ENCODE measurements at places on chromosomes 3 and 15. TPM values are rescaled to one million over a fixed set of nuclear protein-coding genes. Genes with fewer than 3 reads are reported as not detected.

Gene GOLGA8S
- 0.07 TPM for total RNA-seq

DNA sequence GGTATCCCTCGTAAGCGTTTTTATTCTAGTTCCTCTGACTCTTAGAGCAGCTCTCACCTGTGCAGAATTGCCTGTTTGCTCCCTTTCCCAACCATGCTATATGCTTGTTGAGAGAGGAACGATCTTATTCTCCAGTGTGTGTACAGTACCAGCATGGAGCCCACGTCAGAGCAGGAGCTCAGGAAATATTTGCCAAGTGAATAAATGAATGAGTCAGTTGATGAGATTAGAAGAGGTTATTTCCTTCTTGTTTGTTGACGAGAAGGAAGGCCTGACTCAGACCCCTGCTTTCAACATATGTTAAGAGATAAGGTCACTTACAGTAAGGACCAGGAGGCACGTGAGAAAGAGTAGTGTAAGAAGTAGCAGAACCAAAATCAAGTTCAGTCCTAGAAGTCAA lies 106.3 kb upstream of the ABHD17C start:
- DNase-seq = no peak

DNA sequence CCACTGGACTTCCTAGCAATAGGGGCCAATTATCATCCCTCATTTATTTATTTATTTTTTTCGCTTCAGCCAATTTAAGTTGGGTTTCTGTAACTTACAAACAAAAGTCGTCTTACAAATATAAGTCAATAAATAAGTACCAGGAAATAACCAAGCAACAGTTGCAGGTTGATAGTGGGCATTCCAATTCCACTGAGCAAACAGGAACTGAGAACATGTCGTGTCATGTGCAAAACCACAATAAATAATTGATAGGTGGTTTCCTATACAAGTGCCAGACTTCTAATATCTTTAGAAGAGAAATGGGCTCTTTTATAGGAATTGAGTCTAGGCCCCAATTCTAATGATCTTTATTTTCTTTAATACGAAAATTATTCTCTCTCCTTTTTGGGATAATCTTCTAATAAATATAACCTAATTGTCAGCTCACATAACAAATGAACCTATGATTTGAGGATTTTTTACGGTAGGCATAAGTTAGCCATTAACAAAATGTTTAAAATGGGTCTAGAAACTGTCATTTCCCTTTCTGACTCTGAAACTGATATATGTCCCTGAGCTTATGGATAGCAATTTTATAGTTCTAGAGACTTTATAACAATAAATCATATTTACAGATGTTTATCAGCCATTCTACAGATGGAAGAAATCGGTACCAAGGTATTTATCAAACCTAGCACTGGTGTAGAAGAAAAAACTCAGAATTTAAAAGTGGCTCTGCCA lies 571.8 kb downstream of the FOXP1 start:
- no peak for DNase-seq

- no peak for DNase-seq
Measured at GRCh38 chr3:49506906-49507305, 36.8 kb downstream of the DAG1 start.

DNA sequence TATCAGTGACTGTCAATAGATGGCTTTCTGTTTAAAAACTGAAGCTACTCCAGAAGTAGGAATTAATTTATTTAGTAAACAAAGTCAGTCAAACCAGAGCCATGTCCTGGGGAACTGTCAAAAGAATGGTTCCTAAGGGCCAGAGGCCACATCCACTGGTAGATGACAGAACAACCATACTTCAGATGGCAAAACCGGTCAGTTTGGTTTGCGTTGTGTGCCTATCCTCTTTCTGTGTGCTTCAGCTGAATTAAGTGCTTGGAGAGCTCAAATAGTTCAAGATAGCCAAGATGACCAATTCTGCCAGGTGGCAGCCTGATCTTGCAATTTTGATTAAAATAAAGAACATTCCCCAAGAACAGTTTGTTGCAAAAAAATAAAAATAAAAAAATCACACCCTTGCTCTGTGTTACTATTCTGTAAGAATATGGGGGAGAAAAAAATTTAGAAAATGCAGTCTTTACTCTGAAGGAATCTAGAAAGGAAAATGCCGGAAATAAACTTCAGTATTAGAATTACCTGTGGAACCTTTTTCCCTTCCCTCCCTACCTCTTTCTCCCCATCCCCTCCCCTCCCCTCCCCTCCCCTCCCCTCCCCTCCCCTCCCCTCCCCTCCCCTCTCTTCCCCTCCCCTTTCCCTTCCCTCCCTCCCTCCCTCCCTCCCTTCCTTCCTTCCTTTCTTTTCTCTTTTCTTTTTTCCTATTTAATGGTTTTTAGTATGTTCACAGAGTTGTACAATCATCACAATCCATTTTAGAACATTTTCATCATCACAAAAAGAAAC lies 2.5 kb downstream of the MAP3K13 start:
- no peak for DNase-seq

DNA sequence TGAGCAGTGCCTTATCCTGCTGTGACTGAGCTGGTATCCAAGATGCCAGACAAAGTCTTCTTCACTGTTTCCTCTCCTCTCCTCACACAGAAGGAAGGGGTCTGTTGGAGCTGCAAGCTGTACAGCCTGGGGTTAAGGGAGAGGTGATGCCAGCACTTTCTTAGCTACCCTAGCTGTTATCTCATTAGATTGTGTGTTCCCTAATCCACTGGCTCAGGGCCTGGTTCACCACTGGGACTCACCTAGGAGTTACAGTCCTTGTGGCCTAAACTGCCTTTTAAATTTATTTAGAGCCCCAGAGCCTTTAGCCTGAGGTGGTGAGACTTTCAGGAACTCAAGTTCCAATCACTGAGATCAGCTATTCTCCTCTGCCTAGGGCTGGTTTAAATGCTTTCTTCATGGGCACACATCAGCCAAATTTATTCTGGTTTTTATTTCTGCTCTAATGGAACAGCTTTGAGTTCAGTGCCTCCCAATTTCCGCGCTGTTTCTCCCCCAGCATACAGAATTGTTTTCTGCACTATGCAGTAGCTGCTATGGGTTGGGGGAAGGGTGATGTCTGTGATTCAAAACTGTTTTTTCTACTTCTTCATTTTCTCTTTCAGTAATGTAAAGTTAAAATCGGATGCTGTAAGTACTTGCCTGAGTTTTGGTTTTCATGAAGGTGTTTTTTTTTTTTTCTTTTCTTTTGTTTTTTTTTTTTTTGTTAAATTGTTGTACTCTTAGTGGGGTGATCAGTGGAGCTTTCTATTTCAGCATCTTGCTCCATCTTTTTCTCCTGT lies 198.8 kb downstream of the DOCK3 start:
- DNase-seq = no peak

Gene CHL1
- total RNA-seq = not detected

GRCh38 chr3:126527006-126527405 lies 3.1 kb downstream of the CHST13 start:
- DNase-seq = no peak

Gene NR2F2
- not detected for total RNA-seq

GRCh38 chr3:75781079-75781745 lies 4.1 kb downstream of the ZNF717 start:
- DNase-seq = no peak

- DNase-seq = peak; percentile 63
Measured at GRCh38 chr15:78618490-78618934, 2.3 kb downstream of the CHRNA3 start.

DNA sequence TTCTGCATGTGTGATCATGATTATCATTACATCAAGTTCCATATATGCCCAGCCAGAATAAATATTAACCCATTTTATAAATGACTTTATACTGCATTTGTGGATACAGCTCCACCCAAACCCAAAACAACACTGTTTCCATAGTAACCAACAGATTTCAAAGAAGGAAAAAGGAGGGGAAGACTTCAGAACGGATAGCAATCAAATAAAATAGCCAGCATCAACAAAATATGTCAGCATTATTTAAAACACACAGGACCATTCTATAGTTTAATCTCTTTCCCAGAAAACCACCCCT lies 114.4 kb downstream of the FOXP1 start:
- no peak for DNase-seq

DNA sequence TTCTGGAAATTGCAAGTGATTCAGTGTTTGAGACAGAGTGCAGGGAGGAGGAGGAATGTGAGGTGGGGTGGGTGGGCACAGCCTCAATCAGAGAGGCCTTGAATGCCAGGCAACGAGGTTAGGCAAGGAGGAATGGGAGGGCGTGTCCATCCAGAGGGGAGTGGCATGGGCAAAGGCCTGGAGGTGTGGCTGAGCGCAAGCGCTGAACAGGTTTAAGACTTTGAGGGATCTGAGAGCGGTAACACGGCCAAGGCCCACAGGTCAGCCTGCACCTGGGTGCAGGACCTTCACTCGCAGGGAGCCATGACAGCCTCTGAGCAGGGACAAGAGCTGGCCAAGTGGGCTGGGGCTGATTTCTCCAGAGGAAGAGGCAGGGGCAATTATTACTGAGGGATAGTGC lies 125.9 kb downstream of the TPRA1 start:
- DNase-seq = no peak

Gene TRPM1
- total RNA-seq = not detected

Gene PLIN1
- 0.12 TPM for total RNA-seq

GRCh38 chr15:38647683-38648082 lies 83.1 kb upstream of the RASGRP1 start:
- no peak for DNase-seq

Gene QRICH1
- total RNA-seq = 206 TPM

- DNase-seq = no peak
Measured at GRCh38 chr3:157139938-157140534, 19.9 kb downstream of the CCNL1 start.

GRCh38 chr3:141828890-141829289 lies 47.6 kb upstream of the ATP1B3 start:
- no peak for DNase-seq

GRCh38 chr3:32399030-32399620 lies 7.5 kb downstream of the CMTM7 start:
- peak; percentile 35 for DNase-seq

DNA sequence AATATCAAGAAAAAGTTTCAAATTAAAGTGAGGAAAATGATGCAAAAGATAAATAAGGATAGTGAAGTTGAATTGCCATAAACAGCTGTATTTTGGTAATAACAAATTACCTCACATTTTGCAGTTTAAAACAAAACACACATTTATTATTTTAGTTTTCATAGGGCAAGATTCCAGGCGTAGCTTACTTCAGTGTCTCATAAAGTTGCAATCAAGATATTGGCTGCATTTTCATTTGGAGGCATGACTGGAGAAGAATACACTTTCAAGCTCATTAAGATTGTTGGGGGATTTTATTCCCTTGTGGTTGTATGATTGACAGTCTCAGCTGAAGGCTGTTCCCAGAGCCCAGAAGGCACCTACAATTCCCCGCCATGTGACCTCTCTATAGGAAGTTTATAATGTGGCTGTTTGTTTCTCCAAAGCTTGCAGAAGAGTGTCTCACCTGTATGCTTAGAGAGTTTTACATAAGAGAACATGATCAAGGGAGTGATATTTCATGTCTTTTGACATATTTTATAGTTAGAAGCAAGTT lies 151.4 kb downstream of the OTOL1 start:
- no peak for DNase-seq

DNA sequence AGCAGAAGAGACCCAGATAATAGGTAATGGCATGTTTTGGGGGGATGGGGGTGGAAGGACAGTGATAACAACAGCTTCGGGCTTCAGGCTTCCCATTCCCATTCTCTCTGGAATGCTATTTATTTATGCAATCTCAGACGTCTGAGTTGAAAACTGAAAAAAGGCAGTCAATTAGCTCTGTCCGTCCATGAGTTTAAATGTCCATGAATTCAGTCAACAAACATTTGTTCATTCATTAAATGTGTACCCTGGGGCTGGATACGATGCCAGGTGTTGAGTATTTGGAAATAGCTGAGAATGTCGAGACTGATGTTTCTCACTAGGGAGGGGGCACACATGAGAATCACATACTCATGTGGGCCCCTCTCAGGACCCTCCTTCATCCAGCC lies 42.4 kb downstream of the AMOTL2 start:
- DNase-seq = no peak

- DNase-seq = no peak
Measured at GRCh38 chr15:96331144-96331944, 844 bp downstream of the NR2F2 start.

Gene B3GNT5
- total RNA-seq = 2.1 TPM

DNA sequence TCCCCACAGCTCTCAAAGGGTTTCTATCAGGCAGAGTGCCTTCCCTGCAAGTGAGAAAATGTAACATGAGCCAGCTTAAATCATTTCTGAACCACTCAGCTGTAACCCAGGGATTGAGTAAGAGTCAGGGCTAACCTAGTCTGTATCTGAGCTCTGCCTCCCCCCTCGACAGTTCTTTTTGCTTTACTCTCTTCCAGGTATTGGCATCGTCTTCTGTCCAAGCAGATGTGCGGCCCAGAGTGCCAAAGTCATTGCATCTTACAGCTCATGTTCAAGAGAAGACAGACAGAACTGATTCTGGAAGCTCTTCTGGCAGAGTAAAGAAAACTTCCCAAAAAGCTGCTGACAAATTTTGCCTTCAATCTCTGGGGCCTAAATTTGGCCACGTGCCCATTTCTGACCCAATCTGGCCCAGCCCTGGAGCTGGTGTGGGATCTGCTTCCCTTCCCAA lies 74.8 kb downstream of the ABHD5 start:
- no peak for DNase-seq

Gene ICE2
- 32.9 TPM for total RNA-seq

DNA sequence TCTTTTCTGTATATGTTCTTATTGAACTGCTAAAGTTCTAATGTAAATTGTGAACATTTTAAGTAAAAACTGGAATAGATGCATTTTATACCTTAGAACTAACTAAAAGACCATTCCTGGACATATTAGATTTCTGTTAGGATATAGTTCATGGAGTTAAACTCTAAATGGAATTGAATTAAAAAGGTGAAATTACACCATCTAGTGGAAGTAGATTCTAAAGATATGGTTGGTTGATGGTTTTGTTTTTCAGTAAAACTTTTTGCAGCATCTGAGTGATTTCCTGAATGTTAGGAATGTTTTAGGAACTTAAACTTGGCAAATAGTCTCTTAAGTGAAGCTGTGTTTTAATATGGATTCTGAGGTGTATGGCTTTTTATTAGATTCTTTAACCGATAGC lies 96.8 kb downstream of the SLMAP start:
- DNase-seq = no peak

Gene CA12
- not detected for total RNA-seq

DNA sequence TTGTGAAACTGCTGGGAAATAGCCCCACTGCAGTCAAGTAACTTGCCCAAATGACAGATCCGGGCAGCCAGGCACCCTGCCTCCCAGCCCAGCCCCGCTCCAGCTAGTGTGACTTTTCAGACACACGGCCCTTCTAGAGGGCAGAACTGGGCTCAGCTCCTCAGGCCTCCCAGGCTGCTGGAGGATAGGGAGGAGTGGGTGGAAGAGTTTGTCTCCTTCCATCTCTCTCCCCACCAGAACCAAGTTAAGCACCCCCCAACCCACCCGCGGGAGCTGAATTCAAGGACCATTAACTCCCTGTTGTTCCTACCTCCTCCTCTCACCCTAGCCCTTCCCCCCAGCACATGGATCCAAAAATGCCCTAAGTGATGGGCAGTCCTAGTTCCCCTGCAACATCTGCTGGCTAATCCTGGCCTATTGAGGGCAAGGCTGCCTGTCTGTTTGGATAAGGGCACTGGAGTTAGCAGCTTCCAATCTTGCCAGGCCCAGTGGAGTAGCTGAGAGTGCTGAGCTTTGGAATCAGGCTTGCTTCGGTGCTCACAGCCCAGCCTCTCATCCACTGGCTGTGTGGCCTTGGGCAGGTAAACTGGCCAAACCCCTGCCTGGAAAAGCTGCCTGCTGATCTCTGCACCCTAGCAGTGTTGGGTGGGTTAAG lies 3.1 kb downstream of the CCDC33 start:
- DNase-seq = no peak

Measured in T-helper 17 cell (primary cell).